Adipocyte (in vitro differentiated cells): ENCODE measurements at places on chromosomes 12 and 14.
A peak's percentile ranks its signal among the peaks of the same experiment; 100 is the strongest.

GRCh38 chr14:65958664-65959562 is 527.3 kb upstream of the CCDC196 start:
- DNase-seq, result peak; percentile 65

DNA sequence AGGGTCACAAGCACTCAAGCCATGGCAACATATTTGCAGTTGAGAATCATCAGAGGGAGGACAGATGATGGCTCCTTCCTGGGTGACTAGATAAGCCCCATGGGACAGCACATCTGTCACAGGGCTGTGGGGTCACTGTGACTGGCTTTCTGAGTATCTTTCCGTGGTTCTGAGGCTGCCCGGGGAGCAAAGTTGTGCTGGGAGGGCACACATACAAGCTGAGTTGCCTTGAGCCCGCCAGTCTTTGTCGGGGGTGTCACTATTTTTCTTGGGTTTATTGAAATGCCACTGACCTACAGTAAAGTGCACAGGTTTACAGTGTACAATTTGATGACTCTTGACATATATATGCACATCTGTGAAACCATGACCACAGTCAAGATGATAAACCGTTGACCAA is 17.2 kb upstream of the KIF26A start:
- DNase-seq, result no peak

- no peak for DNase-seq
These were observed 67.8 kb downstream of the PELI2 start for GRCh38 chr14:56185992-56186391.

- DNase-seq, result peak; percentile 91
These were observed 376.8 kb downstream of the DPF3 start for GRCh38 chr14:72516936-72517700.

DNA sequence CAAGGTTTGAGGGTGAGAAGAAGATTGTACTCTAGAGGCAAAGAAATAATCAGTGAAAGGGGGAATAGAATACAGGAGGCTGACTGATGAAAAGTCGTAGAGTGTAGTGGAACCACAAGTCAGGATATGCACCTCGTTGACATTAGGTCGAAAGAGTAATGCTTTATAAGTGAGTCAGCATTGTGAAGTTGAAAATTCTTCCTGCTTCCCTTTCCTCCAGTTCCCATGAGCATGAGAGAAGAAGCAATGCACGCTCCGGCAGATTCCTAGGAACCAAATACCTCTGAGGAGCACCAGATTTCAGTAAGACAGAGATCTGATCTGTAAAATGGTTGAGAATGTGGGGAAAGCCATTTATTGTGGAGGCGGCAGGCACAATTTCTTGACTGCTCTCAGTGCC is 16.5 kb downstream of the CCER1 start:
- peak; percentile 11 for DNase-seq

GRCh38 chr14:103366741-103367140 is 18.5 kb upstream of the MARK3 start:
- no peak for DNase-seq

DNA sequence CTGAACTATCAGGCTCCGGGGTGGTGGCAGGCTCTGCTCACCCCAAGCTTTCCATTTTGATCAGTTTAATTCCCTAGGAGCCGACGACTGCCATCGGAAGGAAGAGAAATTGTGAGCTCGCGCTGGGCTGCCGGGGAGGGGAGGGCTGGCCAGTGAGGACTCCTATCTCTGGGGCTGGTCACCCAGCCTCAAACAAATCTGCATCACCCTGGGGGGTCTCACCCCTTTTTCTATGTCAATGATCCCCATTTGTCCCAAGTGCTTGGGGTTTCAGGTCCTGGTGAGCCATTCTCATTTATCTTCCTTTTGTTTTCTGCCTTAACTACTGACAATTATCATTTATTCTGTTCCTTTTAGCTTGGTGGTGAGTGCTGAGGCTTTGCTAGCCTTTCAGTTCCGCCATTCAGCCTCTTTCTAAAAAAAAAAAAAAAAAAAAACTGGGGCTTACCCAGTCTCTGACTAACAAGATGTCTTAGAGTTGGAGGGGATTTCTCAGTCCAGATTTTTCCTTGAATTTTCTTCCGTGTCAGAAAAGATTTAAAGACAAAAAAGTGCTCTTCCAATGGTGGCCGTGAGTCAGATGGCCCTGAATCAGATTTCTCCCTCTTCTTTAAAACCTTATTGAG is 22.8 kb upstream of the USP44 start:
- no peak for DNase-seq

DNA sequence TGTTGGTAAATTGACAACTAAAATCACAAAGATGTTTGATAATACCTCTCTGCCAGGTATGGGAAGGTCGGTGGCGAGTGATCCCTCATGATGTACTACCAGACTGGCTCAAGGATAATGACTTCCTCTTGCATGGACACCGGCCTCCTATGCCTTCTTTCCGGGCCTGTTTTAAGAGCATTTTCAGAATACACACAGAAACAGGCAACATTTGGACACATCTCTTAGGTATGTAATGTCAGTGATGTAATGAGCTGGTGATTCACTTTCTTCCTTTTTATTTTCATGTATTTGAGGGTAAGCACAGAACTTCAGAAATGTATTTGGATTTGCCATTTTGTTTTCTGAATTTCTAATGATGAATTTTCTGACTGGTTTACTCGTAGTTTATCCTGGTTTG is 42.6 kb upstream of the LRTM2 start:
- DNase-seq, result peak; percentile 78

GRCh38 chr12:1640328-1641234 is 11.6 kb downstream of the WNT5B start:
- DNase-seq, result no peak

DNA sequence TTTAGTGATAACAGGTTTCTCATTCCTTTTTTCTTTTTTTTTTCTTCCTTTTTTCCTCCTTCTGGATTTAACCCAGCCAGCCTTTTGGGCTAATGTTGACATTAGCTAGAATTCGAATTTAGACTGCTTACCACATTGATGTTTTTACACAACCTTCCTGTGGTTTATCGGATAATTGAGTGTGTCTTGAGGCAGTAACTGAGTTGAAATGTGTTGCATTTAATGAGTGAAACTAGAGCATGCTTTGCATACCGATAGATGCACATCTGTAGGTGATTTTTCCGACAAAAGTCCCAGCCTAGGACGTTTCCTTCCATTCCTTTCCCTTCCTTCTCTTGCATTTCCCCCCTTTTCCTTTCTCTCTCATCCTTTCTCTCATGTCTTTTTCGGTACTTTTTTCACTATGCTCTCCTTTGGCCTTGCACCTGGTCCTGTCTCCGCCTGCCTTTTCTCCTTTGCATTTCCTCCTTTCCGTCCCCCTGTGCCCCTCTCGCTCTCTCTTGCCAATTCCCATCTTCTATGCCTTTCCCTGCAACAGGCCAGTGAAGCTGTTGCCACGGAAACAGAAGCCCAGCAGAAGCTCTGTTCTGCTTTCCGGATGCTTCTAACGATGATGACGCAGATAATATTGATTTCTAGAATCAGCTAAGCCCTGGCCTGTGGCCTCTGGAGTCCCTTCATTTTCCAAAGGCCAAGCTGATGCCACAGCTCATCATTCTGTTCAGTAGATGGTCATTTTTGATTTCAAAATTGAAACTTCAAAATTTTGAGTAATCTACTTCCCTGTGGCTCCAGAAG is 76.1 kb downstream of the SLC25A47 start:
- DNase-seq, result no peak

DNA sequence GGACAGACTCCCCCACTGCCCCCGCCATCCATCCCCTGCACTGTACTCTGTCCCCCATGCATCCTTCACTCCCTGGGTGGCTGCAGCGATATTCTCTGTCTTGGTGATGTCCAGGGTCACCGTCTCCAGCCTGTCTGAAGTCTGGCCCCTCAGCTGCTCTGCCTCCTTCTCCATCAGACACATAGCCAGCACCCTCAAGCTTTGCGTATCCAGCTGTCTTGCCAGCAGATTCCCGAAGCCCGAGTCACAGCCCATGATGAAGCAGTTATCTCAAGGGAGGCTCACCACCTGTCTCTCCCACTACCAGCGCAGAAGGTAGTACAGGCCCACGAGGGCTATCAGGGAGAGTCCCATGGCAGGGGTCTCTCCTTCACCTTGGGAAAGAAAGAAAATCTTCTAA is 77.8 kb downstream of the HSD17B6 start:
- DNase-seq, result no peak

- no peak for DNase-seq
These were observed 55.5 kb upstream of the ESRRB start for GRCh38 chr14:76320486-76320885.

DNA sequence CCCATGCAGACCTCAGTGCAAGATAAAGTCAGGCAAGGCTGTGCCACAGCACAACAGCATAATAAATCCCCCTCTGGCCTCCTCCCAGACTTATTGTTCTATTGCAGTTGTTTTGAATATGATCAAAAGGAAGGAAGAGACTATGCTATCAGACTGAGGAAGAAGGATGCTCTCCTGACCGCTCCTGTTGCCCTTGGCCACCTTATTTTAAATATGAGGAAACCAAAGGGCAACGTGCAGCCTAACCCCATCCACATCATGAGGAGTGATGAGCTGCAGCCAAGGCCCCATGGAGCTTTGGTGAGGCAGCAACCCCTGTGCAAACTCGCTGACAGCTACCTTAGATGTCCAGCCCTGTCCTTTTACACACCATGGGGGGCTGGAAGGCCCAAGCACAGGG is 291.7 kb downstream of the ZFP36L1 start:
- DNase-seq, result no peak
